ENCODE measurements at places on chromosomes 2 and 18. TPM values are rescaled to one million over a fixed set of nuclear protein-coding genes. Genes with fewer than 3 reads are reported as not detected.
A peak's percentile ranks its signal among the peaks of the same experiment; 100 is the strongest.

TMEM182 gene
- total RNA-seq = 3.9 TPM

- H3K4me3 ChIP-seq = no peak overlapping the region
- DNase-seq = peak; percentile 23
- H3K27me3 ChIP-seq = no peaks in the 10 kb centered on the region
- no peak overlapping the region for H3K27ac ChIP-seq
- H3K4me1 ChIP-seq = no peaks in the 10 kb centered on the region
Measured at GRCh38 chr18:63788447-63789096, 13.4 kb downstream of the SERPINB7 start.

- no peak for DNase-seq
- H3K36me3 ChIP-seq = no peaks in the 10 kb centered on the region
- H3K27ac ChIP-seq = no peak overlapping the region
- H3K27me3 ChIP-seq = no peaks in the 10 kb centered on the region
- H3K4me3 ChIP-seq = no peak overlapping the region
- H3K4me1 ChIP-seq = no peaks in the 10 kb centered on the region
Measured at GRCh38 chr2:222434204-222434603, 9.9 kb downstream of the SGPP2 start.

GRCh38 chr2:233711312-233712008 is 1.2 kb upstream of the UGT1A5 start:
- no peaks in the 10 kb centered on the region for H3K27me3 ChIP-seq
- H3K27ac ChIP-seq = no peak overlapping the region
- no peaks in the 10 kb centered on the region for H3K4me1 ChIP-seq
- no peak overlapping the region for H3K4me3 ChIP-seq
- no peaks in the 10 kb centered on the region for H3K36me3 ChIP-seq
- DNase-seq = peak; percentile 44

- H3K27ac ChIP-seq = no peak overlapping the region
- H3K27me3 ChIP-seq = no peaks in the 10 kb centered on the region
- no peaks in the 10 kb centered on the region for H3K36me3 ChIP-seq
- DNase-seq = no peak
- H3K4me3 ChIP-seq = no peak overlapping the region
- no peaks in the 10 kb centered on the region for H3K4me1 ChIP-seq
Measured at GRCh38 chr2:170550501-170550900, 164.6 kb upstream of the SP5 start.

ZC3H15 gene
- total RNA-seq = 53.5 TPM
